CD4-positive, alpha-beta T cell treated with Interleukin-2 at 100 ng/mL for 4 hours (primary cell): ENCODE measurements at places on chromosomes 16 and 17.

DNA sequence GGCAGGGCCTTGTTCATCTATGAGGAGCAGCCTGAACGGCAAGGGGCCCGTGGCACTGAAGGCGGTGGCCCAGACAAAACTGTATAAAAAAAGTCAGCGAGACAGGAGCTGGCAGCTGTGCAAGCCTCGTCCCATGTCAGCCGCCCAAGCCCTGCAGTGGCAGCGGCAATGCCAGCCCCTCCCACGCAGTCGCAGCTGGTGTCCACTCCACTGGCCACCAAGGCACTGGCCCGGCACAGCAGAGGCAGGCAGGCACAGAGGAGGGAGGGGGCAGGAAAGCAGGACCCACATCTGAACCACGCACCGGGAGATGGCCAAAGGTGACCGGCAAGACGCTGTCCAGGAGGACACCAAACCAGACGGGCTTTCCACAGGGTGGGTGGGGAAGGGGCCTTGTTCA is 15.9 kb upstream of the C16orf95 start:
- DNase-seq = no peak

GRCh38 chr16:53216798-53217197 is 162.0 kb downstream of the CHD9 start:
- no peak for DNase-seq

DNA sequence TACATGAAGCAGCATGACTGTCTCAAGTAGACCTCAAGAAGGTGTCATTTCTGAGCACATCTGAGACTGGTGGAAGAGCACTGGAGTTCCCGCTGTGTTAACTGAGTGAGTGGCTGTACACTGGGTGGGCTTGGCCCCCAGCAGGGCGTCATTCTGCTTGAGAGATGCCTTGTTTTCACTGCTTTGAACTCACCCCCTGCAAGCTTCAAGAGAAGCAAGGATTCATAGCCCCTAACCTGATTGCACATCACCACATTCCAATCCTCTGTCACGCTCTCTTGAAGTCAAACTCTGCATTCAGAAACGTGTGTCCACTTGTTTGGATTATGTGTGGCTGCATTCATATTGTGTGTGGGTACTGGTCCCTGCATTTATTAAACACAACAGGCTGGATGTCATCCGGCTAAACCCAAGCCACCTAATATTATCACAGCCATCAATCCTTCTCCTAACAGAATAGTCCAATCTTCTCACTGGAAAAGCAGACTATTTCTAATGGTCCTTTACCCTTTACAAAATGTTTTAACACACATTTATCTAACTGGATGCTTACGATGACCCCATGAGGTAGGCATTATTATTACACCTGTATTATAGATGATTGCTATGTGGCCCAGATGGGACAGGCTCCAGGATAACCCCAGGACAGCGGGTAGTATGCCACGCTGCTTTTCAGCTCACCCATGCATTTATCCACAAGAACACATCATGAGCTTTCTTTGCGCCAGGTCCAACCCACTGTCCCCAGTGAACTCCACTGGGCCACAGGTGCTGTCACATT is 76.3 kb downstream of the USP31 start:
- no peak for DNase-seq

- DNase-seq = no peak
Measured at GRCh38 chr17:37820313-37820994, 75.6 kb upstream of the HNF1B start.

GRCh38 chr17:40025991-40026815 is 11.0 kb downstream of the CSF3 start:
- peak; percentile 49 for DNase-seq

GRCh38 chr16:4372001-4372577 is 441 bp downstream of the VASN start:
- DNase-seq = peak; percentile 11

GRCh38 chr17:45123930-45124796 is 8.2 kb downstream of the PLCD3 start:
- DNase-seq = peak; percentile 65

- no peak for DNase-seq
Measured at GRCh38 chr16:84635702-84636101, 12.6 kb upstream of the KLHL36 start.
